ENCODE measurements at places on chromosomes 3 and 15. TPM values are rescaled to one million over a fixed set of nuclear protein-coding genes. Genes with fewer than 3 reads are reported as not detected.

DNA sequence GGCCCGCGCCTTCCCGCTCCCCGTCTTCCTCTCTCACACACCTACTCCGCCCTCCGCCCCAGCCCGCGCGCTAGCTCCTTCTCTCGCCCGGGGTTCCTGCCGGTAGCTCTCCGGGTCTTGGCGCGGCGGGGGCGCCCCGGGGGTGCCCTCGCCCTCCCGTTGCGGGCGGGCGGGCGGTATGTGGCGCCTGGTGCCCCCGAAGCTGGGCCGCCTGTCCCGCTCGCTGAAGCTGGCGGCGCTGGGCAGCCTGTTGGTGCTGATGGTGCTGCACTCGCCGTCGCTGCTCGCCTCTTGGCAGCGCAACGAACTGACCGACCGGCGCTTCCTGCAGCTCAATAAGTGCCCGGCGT is 507 bp downstream of the DIPK2A start:
- DNase-seq: no peak

GRCh38 chr3:97827741-97828471 is 6.1 kb downstream of the CRYBG3 start:
- no peak for DNase-seq

DNA sequence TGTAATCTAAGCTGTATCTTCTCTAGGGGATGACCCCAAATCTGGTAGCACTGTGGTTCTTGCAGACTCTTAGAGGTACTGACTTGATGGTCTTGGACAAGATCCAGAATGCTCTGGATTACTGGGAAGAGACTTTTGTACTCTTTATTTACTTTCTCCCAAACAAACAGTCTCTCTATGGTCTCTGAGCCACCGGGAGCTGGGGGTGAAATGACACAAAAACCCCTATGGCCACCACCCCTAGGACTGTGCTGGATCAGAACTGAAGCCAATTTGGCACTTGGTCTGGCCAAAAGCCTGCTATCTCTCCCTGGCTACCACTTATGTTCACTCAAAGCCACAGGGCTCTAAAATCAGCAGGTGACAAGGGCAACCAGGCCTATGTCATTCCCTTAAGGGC is 50.2 kb upstream of the SI start:
- DNase-seq: no peak

Gene NAA50
- 90.0 TPM for total RNA-seq

DNA sequence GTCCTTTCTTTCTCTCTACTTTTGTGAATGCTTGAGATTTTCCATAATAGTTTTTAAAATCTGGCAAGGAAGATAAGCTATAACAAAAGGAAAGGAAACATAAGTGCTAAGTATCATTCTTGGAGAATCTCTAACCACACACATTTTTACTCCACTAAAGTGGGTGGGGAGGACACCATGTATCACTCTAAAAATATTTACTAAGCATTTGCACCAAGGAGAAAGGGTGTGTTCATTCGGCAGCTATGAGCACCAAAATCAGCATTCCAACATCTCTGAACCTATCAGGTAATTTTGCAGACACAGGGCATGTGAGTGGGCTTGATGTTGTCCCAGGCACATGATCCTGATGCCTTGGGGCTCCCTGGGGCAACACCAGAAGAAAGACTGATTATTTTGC is 5.5 kb downstream of the B4GALT4 start:
- no peak for DNase-seq

Gene C3orf22
- total RNA-seq: not detected

- no peak for DNase-seq
Measured at GRCh38 chr15:89128320-89129122, 40.3 kb downstream of the ABHD2 start.

DNA sequence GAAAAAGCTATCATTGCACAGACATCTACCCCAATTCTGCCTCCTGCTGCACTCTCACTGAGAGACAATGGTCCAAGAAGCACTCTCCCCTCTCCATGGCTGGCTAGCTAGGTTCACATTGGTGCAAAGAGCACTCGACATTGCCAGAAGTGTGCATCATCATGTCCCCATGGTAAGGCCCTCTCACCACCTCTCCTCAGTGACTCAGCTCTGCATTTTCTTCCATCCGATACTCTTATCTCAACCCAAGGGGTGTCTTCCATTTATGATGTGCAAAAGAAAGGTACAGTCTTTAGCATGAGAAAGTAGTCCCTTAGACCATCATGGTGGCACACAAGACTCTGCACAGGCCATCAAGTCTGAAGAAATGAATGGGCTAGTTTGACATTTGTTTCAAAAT is 14.0 kb downstream of the RPSA start:
- no peak for DNase-seq

Gene PLA2G4D
- total RNA-seq: not detected

Gene ZNF639
- total RNA-seq: 28.9 TPM

DNA sequence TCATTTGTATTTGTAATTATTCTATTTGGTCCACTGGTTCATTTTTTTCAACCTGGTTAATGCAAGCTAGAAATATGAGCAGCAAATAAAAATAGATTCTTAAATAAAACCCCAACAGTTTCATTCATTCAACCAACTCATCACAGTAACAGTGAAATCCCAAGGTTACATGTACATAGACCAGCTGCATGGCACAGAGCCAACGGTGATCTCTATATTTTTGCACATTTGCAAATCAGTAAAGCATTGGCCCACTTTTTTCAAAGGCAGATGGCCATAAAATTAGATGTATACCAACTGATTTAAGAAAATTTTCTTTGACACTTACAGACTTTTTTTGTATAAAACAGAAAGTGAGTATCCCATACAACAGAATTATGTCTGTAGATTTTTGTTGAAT is 49.3 kb downstream of the STRIT1 start:
- DNase-seq: no peak

- no peak for DNase-seq
Measured at GRCh38 chr3:131284302-131284701, 97.3 kb upstream of the NUDT16 start.

Gene C3orf49
- total RNA-seq: not detected

- no peak for DNase-seq
Measured at GRCh38 chr15:29400701-29401100, 131.1 kb upstream of the NSMCE3 start.

GRCh38 chr3:185648396-185648795 is 62.3 kb downstream of the SENP2 start:
- DNase-seq: no peak

DNA sequence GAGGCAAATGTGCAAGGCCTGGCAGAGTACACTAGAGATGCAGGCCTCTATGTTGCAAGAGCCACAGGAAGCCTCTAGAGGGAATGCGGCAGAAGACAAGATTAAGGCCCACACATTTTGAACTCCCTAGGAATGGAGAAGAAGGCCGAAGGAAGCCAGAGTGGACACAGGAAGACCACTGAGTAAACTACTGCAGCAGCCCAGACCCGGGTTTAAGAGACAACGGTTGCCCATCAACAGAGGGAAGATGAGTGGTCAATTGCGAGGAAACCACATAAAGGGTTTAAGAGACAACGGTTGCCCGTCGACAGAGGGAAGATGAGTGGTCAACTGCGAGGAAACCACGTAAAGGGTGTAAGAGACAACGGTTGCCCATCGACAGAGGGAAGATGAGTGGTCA is 14.6 kb downstream of the CHSY1 start:
- no peak for DNase-seq

DNA sequence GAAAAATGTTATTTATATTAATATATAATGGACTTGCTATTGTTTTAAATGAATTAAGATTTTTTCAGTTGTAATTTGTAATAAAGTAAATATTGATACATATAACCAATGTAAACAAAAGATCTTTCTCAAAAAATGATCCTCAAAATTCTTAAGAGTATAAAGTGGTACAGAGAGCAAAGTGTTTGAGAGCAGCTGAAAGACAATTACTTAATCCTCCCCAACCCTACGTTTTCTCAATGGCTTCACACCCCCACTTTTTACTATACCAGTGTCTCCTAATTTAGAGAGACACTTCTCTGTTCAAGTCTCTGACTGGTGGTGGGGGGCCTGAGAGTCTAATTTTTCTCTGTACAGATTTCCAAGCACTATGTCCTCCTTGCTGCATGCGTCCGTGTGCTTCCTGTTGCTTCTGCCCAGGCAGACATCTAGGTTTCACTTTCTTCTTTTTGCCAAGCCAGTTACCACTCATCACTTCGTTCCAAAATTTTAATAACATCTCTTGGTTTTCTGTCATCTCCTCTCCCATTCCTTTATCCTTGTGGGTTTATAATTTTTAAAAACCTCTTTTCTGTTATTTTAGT is 276.3 kb upstream of the DNAJC19 start:
- no peak for DNase-seq

DNA sequence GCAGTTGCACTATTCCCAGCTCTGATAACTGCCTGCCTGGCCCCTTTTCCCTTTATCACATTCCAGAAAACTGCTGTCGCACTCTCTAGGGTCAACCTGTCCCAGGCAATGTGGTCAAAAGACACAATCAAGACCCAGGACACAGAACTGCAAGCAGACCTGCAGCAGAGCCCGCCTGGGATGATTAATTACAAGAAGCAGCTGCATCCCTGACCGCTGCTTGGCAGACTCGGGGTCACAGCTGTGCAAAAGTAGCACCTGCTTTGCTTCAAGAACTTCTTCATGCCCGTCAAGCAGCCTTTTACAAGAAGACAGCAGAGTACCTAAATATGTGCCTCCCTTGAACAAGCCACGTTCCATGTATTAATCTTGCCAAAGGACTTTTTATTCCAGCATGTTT is 120.0 kb upstream of the ST8SIA2 start:
- no peak for DNase-seq

- no peak for DNase-seq
Measured at GRCh38 chr3:29896856-29897255, 616.0 kb downstream of the RBMS3 start.

Gene GBE1
- total RNA-seq: 29.2 TPM

GRCh38 chr3:148906667-148907066 is 41.6 kb downstream of the CPA3 start:
- no peak for DNase-seq

- no peak for DNase-seq
Measured at GRCh38 chr3:160928183-160928726, 172.2 kb downstream of the PPM1L start.
